ENCODE measurements at places on chromosomes 16 and 17. TPM values are rescaled to one million over a fixed set of nuclear protein-coding genes. Genes with fewer than 3 reads are reported as not detected.

The MFAP4 gene
- total RNA-seq, result 2.0 TPM

The SCGB1C2 gene
- total RNA-seq, result not detected

The HBQ1 gene
- total RNA-seq, result 3.4 TPM

The CACNG5 gene
- total RNA-seq, result 0.98 TPM

The CD300LG gene
- not detected for total RNA-seq

The TAF15 gene
- total RNA-seq, result 48.2 TPM

The KCNJ12 gene
- total RNA-seq, result 0.74 TPM

The FOXN1 gene
- total RNA-seq, result not detected

The MPO gene
- total RNA-seq, result 2.5 TPM

The TNK1 gene
- 0.25 TPM for total RNA-seq

The GNG13 gene
- total RNA-seq, result not detected

The MT1H gene
- not detected for total RNA-seq

The SPATA22 gene
- 0.98 TPM for total RNA-seq

The HAS3 gene
- 8.1 TPM for total RNA-seq

The MBTPS1 gene
- total RNA-seq, result 54.1 TPM

The IRX3 gene
- not detected for total RNA-seq

Data from temporal lobe (tissue), 4 donors.